ENCODE measurements at places on chromosomes 7 and 10.

DNA sequence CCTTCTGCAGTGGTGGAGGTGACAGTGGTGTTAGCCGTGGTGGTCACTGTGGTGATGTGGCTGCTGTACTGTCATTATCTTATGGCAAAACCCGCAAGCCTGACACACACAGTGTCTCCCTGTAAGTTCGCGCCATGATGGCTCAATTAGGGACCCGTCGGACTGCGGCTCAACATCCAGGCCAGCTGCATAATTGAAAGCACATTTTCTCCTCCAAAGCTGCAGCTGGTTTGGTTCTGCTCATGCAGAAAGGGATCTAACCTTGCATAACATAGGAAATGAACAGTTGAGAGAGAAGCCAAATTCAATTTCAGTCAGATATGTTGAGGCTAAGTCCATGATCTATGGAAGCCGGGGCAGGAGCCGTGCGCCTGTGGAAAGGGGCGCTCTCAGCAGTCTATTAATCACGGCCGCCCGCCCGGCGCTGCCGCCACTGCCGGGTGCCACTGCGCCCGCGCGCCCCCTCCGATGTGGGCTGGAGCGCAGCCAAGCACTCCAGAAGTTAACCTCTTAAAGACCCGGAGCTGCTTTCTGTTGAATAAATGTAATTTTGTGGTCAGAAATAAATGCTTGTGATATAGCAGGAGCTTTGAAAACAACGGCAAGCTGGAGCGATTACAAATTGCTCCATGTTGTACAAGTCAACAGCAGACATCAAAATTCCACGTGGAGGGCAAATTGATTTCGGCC is 227.7 kb downstream of the CUX1 start:
- peak; percentile 72 for DNase-seq

DNA sequence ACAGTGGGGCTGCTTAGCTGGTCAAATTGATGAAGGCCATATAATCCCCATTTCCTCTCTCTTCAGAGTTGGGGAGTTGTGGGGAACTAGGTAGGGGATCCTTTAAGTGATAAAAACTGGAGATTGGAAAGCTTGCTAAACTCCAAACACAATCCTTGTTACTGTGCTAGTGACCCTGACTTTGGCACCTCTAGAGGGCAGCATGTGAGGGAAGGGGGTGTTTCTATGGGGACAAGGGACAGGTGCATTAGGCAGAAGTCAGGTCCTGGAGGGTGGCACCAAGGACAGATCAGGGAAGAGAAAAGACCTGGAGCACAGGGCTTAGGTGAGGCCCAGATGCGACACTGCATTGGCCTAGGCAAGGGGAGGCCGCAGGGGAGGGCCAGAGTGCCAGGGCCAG is 66.9 kb downstream of the CDHR3 start:
- no peak for DNase-seq

DNA sequence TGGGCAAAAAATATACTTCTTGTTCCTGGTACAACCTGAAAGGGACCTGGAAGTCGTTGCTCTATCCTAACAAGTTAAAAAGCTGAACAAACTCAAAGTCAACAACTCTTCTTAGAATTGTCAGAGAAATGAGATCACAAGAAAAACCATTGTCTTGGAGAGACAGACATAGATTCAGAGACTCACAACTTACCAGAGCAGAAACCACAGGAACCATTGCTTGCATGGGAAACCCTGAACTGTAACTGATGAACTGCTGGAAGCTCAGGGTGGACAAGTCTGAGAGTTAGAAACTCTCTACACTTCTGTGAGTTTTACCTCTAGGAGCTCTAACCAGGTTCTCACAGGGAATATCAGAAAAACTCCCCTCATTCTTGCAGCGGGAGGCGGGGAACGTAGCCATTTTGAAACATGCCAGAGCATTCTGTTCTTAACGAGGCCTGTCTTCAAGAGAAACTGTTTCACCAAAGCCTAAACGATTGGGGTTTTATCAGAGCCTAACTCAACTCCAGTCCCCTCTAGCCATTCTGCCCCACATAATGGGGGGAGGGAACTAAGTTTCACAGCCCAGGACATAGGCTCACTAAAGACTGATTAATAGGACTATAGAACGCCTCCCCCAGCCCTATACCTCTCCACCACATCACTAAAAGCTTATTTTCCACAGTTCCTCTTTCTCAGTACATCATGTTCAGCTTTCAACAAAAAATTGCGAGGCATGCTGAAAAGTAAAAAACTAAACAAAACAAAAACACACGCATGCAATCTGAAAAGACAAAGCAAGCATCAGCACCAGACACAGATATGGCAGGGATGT is 12.0 kb upstream of the GSDME start:
- no peak for DNase-seq

GRCh38 chr10:24642921-24643678 is 80.6 kb downstream of the ARHGAP21 start:
- no peak for DNase-seq

DNA sequence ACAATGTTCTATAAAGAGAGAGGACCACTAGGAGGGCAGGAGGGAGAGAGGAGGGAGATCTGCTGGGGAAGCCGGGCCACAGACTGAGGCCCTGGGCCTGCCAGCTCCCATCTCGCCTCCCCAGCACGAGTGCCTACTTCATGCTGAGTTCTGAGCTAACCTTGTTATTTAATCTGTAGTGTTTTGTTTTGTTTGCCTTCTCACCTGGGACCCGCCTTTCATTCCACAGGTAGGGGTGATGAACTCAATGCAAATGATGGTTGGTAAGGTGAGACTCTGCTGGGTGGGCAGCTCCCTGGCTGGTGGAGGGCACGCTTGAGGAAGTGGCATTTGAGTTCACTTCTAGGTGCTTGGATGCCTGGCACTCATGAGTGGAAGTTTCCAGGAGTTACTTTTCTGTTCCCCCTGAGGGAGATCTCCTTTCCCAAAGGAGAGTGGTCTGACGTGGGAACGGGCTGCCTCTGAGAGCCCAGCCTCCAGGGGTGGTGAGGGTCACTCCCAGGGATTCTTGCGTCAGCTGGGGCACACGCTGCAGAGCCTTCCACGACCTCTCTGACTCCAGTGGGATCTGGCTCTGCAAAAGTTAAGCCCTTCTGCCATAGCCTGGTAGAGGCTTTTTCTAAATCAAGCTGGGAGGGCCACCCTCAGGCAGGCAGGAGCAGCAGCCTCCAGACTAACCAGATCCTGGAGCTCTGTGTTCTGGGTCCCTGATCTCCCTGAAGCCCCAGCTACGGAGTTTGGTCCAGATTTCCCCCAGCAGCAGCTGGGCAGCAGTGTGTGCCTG is 22.4 kb downstream of the UBTD1 start:
- DNase-seq, result no peak

GRCh38 chr10:47115322-47115721 is 184.7 kb upstream of the GDF10 start:
- no peak for DNase-seq

- DNase-seq, result no peak
These were observed 88.5 kb downstream of the AVL9 start for GRCh38 chr7:32583791-32584190.

- DNase-seq, result no peak
These were observed 572.2 kb downstream of the INHBA start for GRCh38 chr7:41130561-41131236.

GRCh38 chr7:34190299-34190698 is 285.0 kb downstream of the BMPER start:
- DNase-seq, result no peak

GRCh38 chr10:22662733-22663330 is 51.5 kb downstream of the PIP4K2A start:
- no peak for DNase-seq

DNA sequence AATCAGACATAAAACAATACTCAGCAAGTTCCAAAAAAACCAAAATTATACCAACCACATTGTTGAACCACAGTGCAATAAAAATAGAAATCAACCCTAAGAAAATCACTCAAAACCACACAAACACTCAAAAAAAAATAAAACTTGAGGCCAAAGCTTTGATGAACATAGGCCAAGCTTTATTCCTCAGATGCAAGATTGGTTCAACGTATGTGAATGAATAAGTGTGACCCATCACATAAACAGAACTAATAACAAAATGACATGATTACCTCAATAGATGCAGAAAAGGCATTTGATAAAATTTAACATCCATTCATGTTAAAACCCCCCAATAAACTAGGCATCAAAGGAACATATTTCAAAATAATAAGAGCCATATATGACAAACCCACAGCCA is 506.1 kb upstream of the FZD8 start:
- DNase-seq, result no peak

GRCh38 chr10:33234831-33235237 is 99.6 kb downstream of the NRP1 start:
- no peak for DNase-seq

- no peak for DNase-seq
These were observed 781 bp downstream of the ZNF727 start for GRCh38 chr7:64046041-64046389.

- no peak for DNase-seq
These were observed 77.1 kb downstream of the ARHGAP22 start for GRCh38 chr10:48527756-48528155.

GRCh38 chr10:66678521-66678920 is 247.3 kb upstream of the LRRTM3 start:
- no peak for DNase-seq

DNA sequence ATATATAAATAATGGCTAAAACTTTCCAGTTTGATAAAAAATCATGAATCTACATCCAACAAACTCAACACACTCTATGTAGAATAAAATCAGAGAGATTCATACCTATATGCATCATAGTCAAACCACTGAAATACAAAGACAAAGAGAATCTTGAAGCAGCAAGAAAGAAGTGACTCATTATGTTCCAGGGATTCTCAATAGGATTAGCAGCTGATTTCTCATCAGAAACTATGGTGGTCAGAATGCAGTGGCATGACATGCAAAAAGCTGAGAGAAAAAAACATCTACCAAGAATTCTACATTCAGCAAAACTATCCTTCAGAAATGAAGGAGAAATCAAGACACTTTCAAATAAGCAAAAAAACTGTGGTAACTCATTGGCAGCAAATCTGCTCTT is 187.4 kb downstream of the RNLS start:
- no peak for DNase-seq

DNA sequence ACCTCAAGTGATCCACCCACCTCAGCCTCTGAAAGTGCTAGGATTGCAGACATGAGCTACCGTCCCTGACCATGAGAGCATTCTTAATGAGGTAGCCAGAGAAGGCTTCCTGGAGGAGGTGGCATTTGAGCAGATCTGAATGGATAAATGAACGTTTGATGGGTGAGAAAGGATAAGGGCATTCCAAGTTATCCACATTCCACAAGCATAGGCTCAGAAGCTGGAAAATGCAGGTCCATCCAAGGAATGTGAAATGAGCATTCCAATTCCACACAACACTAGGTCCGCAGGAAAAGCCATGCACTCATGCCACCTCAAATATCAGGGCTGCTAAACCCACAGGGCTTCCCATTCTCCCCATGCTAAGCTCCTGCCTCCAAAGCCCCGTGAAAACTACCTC is 17.0 kb downstream of the TMEM130 start:
- no peak for DNase-seq

GRCh38 chr10:70197235-70197945 is 27.1 kb upstream of the SAR1A start:
- peak; percentile 55 for DNase-seq

- DNase-seq, result no peak
These were observed 19.3 kb downstream of the MYO1G start for GRCh38 chr7:44959433-44959951.

- no peak for DNase-seq
These were observed 96.3 kb downstream of the ALOX5 start for GRCh38 chr10:45470098-45471012.

DNA sequence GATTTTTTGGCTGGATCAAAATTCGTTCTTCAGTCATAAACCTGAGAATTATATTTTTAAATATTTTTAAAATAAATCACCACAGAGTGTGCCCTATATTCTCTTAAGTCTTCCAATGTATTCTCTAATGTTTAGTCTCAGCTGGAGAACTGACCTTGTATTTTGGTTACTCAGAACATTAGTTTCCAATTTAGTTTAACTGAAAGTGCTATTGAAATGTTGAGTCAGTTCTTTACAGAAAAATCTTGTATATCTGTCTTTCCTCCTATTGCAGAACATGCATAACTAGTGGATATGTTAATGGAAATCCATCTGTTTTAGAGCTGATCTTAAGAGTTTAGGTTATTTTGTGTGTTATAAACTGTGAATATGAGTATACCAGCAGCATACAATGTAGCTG is 422.7 kb upstream of the IGFBP3 start:
- no peak for DNase-seq

GRCh38 chr10:50420196-50420595 is 168.9 kb upstream of the ASAH2 start:
- no peak for DNase-seq

DNA sequence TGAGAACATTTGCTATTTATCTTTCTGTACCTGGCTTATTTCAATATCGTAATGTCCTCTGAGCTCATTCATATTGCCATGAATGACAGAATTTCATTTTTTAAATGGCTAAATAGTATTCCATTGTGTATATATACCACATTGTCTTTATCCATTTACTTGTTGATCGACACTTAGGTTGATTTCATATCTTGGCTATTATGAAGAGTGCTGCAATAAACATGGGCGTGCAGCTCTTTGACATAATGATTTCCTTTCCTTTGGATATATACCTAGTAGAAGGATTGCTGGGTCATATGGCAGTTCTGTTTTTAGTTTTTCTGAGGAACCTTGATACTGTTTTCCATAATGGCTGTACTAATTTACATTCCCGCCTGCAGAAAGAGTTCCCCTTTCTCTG is 30.2 kb downstream of the NEURL1 start:
- DNase-seq, result no peak

DNA sequence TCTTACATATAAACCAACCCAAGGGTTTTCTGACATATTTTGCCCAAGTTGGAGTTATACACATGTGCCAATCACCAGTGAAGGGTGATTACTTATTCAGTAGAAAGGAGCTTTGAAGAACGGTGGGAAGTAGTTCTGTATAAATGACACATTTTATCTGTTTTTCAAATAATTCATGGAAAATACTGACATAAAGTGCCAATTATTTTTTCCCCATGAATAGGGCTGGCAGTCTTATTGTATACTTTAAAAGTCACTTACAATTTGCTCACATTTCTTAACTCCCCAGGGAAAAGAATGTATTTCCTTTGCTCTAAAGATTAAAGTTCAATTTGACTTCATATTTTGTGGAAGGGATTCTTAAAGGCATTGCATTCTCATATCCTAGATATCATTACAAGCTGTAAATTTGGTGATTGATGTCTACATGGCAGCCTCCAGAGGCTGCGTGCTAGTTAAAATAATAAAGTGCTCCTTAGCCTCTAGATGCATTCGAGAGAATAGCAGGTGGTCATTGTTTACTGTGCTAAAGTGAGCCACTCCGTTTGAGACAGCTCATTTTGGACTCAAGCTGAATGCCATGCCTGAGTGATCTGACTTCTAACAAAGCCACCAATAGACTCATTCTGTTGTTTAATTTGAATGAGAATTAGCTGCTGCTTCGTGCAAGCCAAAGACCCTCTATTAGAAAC is 148.8 kb upstream of the NRP1 start:
- no peak for DNase-seq
